PC-3 (cell line): ENCODE measurements at places on chromosomes 11 and 22.
A peak's percentile ranks its signal among the peaks of the same experiment; 100 is the strongest.

DNA sequence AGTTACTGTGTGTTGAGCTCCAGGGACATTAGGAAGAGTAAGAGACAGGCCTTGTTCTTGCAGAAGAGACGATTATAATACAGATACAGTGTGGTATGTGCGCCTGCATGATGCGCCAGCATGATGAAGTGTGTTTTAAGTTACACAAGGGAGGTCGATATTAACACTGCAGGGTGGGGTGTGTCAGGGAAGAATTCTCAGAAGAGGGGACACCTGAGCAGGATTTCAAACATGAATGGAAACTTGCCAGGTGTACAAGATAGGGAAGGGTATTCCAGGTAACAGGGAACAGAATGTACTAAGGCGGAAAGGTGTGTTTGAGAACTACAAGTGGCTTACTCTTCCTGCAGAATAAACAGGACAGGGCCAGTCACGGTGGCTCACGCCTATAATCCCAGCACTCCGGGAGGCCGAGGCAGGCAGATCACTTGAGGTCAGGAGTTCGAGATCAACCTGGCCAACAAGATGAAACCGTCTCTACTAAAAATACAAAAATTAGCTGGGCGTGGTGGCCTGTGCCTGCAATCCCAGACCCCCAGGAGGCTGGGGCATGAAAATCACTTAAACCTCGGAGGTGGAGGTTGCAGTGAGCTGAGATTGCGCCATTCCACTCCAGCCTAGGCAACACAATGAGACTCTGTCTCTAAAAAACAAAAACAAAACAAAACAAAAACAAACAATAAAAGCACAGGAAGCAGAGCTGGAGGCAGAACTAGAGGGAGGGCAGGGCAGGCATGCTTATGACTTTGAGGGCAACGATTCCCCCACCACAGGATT, 59.0 kb downstream of the SYN3 start:
- no peak for DNase-seq
- H3K4me1 ChIP-seq: no peaks in the 10 kb centered on the region
- H3K27ac ChIP-seq: no peak overlapping the region
- no peaks in the 10 kb centered on the region for H3K36me3 ChIP-seq
- no peak overlapping the region for H3K4me3 ChIP-seq

- H3K27me3 ChIP-seq: no peaks in the 10 kb centered on the region
- peak overlapping the region; percentile 85 for H3K27ac ChIP-seq
- DNase-seq: peak; percentile 90
These were observed 10.4 kb upstream of the SPINDOC start for GRCh38 chr11:63802637-63803414.

DNA sequence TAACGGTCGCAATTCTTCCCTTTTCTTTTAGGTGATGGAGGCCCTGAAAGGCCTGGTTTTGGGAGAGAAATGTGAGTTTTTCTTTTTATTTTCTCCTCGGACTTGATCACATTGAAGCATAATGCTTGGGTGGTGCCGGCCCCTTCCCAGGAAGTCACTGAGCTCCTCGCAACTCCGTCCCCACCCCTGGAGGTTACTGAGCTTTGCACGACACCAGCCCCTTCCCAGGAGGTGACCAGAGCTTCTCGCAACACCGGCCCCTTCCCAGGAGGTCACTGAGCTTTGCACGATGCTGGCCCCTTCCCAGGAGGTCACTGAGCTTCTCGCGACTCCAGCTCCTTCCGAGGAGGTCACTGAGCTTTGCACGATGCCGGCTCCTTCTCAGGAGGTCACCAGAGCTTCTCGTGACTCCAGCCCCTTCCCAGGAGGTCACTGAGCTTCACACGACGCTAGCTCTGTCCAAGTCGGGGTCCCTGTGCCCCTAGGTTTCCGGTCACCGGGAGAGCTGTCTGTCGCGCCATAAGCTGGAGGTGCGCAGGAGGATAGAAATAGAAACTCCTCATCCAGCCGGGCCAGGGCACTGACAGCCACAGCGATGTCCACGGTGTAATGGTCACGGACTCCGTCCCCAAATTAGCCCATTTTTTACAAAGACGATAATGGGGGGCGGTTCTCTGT, 586.4 kb downstream of the BRD1 start:
- no peaks in the 10 kb centered on the region for H3K27me3 ChIP-seq
- DNase-seq: no peak
- no peak overlapping the region for H3K4me3 ChIP-seq
- H3K4me1 ChIP-seq: no peaks in the 10 kb centered on the region

DNA sequence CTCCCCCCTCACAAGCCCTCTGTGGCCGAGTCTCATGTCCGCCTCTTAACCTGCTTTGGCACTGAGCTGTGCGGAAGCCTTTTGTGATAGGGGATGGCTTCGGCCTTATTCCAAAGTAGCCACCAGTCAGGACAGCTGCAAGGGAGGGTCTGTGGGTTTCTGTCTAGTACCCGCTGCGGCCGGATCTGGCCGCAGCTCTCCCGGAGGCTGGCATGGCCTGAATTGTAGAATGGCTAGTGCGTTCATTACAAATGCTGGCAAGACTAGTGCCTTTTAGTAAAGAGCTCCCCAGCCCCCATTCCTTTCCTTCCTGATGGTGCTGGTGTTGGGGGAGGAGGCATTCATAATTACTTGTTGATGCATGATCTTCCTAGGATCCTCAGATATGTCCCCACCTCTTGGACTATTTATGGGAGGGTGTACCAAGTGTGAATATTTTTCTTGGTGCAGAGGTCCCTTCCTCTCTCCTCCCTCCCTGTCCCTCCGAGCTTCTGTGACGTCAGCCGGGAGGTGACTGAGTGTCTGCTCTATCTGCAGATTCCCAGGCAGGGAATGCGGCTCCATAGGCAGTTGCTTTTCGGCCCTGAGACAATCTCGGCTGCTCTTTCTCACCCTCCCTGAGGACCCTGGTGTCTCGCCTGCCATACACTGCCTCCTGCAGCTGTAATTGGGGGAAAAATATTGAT, 108.7 kb upstream of the E2F8 start:
- H3K4me3 ChIP-seq: no peak overlapping the region
- DNase-seq: no peak
- no peaks in the 10 kb centered on the region for H3K36me3 ChIP-seq
- H3K27ac ChIP-seq: no peak overlapping the region
- H3K27me3 ChIP-seq: peaks cover 99% of the 10 kb centered on the region

DNA sequence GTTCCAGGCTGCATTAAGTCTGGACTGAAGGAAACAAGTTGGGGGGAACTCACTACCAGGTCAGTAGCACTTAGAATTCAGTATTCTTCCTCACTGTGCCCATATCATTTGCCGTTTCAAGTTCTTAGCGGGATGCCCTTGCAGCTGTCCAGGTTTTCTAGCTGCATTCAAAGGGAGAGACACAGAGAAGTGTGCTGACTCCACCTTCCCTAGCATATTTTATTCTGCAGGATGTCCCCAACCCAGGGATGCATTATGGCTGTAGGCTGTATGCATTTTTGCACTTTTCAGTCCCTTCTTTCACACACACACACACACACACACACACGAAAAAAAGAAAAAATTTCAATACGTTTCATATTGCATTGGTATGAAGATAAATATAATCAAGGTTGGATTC, 35.8 kb upstream of the MAPK1 start:
- no peak for DNase-seq
- H3K4me3 ChIP-seq: no peak overlapping the region
- no peaks in the 10 kb centered on the region for H3K36me3 ChIP-seq
- no peaks in the 10 kb centered on the region for H3K27me3 ChIP-seq

DNA sequence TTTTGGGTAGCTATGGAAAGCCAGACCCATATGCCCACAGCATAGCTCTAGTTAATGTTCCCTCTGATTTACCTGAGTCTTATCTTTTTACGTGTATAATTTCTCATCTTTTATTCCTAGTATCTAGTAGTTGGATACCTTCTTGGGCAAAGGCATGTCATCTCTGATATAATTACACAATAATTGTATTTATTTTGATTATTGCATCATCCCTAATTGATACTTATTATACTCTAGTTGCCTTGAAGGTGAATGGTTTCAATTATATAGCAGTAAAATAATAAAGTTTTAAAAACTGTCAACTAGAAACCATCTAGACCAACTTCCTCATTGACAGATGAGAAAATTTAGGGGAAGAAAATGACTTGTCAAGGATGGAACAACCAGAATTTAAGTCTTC, 347.3 kb downstream of the SOX6 start:
- H3K27me3 ChIP-seq: no peaks in the 10 kb centered on the region
- no peaks in the 10 kb centered on the region for H3K36me3 ChIP-seq
- no peak overlapping the region for H3K4me3 ChIP-seq
- no peaks in the 10 kb centered on the region for H3K4me1 ChIP-seq
- no peak overlapping the region for H3K27ac ChIP-seq
- DNase-seq: no peak

GRCh38 chr11:72856065-72856464, 41.9 kb downstream of the ATG16L2 start:
- no peaks in the 10 kb centered on the region for H3K36me3 ChIP-seq
- no peaks in the 10 kb centered on the region for H3K4me1 ChIP-seq
- no peak overlapping the region for H3K27ac ChIP-seq

DNA sequence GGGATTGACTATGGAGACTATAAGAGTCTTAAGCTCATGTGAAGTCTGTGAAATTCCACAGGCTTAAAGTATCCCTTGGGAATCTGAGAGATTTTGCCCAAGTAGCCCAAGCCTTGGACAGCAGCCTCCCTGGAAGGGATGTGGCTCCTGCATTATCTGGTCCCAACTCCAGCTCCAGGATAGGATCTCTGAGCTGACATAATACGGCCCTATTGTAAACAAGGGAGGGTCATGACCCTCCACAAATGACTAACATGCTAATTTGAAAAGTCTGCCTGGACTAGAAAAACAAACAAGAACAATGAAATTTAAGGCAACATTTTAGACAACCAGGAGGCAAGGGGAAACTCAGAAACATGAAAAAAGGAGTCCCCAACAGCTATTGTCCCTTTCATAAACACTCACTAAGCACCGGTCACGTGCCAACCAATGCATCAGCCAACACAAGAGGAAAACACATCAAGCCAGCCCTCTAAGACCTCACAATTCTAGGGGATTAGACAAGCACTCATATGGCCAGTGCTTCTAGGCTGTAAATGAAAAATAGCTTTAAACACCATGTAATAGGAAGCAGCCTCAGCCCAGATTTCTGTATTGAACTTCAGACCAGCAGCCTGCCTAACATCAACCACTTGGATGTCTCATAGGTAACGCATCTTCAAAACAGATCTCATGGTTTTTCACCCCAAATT, 101.2 kb upstream of the TIMP3 start:
- no peak overlapping the region for H3K4me3 ChIP-seq
- H3K4me1 ChIP-seq: peaks cover 2% of the 10 kb centered on the region; the same call in 1 of the 2 replicates
- no peak overlapping the region for H3K27ac ChIP-seq
- no peaks in the 10 kb centered on the region for H3K27me3 ChIP-seq
- DNase-seq: no peak

DNA sequence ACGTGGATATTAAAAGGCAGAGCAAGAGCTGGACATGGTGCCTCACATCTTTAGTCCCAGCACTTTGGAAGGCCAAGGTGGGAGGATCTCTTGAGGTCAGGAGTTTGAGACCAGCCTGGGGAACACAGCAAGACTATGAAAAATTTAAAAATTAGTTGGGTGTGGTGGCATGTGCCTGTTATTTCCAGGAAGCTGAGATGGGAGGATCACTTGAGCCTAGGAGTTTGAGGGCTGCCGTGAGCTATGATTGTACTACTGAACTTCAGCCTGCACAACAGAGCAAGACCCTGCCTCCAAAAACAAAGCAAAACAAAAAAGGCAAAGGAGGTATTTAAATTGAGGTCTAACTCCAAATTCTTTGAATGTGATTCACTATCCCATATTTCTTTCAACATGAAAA, 23.5 kb downstream of the RDX start:
- H3K4me3 ChIP-seq: no peak overlapping the region
- DNase-seq: no peak
- H3K27me3 ChIP-seq: no peaks in the 10 kb centered on the region

DNA sequence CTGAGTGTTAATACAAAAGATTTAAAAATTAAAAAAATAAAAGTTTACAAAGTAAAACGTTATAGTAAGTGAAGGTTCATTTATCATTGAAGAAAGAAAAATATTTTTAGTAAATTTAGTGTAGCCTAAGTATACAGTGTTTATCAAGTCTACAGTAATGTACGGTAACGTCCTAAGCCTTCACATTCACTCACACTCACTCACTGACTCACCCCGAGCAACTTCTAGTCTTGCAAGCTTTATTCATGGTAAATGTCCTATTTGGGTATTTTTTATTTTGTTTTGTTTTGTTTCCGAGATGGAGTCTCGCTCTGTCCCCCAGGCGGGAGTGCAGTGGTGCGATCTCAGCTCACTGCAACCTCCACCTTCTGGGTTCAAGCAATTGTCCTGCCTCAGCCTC, 8.8 kb downstream of the CASTOR1 start:
- DNase-seq: no peak
- H3K4me3 ChIP-seq: no peak overlapping the region
- no peaks in the 10 kb centered on the region for H3K36me3 ChIP-seq
- H3K4me1 ChIP-seq: peaks cover 6% of the 10 kb centered on the region; the same call in 1 of the 2 replicates
